ENCODE measurements at places on chromosomes 16 and 17.
A peak's percentile ranks its signal among the peaks of the same experiment; 100 is the strongest.

DNA sequence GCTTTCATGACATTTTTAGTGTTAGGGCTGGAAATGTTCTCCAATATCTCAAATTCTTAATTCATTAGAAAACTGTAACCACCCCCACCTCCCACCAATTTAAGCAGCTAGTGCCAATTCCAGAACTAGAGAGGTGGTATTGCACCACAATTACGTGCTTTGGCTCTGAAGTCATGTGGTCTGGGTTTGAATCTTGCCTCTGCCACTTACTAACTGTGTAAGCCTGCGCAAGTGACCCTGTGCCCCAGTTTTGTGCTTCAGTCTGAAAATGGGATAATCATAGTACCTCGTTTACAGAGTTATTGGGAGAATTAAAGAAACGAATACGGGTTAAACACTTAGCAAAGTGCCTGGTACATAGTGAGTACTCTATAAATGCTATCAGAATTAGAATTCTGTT lies 14.2 kb upstream of the MPHOSPH6 start:
- DNase-seq: no peak

DNA sequence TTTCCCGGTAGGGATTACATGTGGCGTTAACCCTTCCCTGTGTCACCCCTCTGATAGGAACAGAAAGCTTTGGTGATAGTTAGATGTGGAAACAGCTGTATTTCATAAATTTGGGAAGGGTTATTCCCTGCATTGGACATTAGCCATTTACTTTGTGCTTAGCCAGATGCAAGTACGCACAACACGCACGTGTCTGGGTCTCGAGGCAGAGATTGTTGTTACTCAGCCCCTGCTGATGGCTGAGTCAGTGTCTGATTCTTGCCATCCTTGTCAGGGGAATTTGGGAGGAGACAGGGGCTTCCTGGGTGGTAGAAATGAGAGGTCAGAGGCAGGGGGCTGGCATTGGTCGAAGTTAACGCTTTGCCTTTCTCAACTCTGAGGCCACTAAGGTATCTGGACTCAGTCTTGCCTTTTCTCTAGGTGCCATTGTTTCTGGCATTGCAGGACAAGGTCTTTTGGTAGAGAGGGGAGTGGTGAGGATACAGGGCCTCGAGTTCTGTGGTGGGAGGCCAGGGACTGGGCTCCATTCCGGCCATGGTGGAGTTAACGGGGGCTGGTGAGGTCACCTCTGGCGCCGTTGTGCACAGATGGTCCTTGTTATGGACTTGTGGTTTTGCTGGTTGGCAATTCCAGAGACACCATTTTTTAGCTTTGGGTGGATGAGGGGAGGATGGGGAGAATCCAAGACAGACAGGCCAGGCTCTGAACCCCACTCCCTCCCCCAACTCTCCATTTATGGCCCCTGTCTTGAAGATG lies 8.2 kb downstream of the MMP2 start:
- no peak for DNase-seq

DNA sequence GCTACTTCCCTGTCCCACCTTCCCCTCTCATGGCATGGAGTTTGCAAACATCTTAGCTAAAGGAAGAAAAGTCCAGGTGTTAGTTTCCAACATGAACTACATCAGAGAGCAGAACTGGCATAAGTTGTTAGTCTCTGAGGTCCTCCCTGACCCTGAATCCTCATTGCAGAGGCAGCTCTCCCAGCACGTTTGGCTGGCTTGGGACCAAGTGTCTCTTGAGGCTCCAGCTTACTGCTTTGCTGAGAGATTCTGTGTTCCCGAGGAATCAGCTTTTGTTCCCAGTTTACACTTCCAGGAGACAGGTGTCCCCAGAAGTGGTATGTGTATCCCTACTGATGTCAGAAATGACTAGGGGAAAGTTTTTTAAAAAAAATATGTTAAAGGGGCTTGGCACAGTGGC lies 14.7 kb downstream of the DNAH9 start:
- DNase-seq: no peak

DNA sequence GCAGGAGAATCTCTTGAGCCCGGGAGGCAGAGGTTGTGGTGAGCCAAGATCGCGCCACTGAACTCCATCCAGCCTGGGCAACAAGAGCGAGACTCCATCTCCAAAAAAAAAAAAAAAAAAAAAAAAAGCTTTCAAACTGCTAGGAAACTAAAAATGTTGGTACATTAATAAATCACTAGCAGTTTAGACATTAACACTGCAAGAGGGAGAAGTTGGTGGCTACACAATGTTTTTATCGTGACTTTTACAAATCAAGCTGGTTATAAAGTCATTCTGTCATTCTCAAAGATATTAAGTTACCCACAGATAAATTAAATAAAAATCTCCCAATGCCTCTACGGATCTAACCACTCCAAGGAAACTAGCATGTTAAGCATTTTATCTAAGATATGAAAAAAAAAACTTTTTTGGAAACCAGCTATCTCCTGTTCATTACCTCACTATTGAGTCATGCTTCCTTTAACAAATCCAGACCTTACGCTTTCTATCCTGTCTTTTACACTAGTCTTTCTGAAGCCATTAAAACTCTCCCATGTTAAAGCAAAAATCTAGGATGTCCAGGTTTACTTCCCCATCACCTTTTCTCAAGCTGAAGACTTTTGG lies 85.9 kb upstream of the SMURF2 start:
- no peak for DNase-seq

- no peak for DNase-seq
These were observed 21.1 kb downstream of the IL4R start for GRCh38 chr16:27334838-27335237.

DNA sequence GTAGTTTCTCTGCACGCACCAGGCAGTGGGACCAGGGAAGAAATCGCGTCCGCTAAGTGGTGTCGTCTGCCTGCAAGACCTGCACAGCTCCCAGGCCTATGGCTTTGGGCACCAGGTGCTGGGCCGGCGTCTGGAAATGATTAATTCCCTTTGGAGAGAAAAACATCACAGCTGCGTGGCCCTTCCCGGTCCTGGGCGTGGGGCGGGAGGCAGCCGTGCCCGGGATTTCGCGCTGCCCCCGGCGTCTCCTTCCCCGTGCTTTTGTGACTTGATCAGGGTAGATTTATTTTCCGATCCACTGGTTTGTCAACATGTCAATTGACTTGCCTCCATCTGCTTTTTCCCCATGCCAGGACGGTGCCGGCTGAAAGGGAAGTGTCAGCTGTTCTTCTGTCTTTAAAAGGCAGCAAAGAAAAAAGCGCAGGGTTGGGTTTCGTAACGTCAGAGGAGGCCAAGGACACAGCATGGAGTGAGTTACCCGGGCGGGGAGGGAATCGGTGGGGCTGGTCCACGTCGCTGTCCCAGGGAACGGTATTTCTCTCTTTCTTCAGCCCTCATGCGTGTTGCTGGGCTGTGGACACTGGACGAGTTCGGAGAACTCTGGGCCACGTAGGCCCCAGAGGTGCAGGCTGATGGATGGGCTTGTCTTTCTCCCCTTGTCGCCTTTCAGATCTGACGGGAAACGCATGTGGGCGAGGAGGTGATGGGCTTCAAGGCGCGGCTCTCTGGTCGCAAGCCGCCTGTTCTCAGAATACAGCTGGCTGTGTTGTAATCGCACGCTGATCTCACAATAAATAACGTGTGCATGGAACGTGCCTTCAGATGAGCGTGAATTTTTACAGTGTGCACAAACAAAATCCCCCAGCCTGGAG lies 188.1 kb upstream of the ZNF469 start:
- DNase-seq: peak; percentile 35

DNA sequence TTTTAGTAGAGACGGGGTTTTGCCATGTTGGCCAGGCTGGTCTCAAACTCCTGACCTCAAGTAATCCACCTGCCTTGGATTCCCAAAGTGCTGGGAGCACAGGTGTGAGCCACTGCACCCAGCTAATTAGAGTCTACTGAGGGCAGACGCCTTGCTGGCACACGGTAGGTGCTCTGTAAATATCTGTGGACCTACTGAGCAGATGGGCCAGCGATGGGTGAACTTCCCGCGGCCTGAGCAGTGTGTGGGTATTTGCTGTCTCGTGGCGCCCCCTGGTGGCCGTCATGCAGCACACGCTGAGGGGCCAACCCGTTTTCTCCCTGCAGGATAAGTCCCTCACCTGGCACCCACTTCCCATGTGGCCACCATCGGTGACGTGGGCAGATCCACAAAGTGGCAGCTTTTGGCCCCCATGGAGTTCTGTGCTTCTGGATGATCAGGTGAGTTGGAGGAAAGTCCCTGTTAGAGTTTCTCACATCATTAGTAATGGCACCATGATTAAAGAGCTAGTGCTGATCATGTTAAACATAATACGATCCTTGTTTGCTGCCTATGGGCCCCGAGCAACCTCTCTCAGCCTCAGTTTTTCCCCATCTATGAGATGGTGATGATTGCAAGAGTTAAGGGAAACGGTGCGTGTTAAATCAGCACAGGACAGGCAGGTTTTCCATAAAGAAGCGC lies 40.7 kb downstream of the ZDHHC7 start:
- DNase-seq: peak; percentile 71

DNA sequence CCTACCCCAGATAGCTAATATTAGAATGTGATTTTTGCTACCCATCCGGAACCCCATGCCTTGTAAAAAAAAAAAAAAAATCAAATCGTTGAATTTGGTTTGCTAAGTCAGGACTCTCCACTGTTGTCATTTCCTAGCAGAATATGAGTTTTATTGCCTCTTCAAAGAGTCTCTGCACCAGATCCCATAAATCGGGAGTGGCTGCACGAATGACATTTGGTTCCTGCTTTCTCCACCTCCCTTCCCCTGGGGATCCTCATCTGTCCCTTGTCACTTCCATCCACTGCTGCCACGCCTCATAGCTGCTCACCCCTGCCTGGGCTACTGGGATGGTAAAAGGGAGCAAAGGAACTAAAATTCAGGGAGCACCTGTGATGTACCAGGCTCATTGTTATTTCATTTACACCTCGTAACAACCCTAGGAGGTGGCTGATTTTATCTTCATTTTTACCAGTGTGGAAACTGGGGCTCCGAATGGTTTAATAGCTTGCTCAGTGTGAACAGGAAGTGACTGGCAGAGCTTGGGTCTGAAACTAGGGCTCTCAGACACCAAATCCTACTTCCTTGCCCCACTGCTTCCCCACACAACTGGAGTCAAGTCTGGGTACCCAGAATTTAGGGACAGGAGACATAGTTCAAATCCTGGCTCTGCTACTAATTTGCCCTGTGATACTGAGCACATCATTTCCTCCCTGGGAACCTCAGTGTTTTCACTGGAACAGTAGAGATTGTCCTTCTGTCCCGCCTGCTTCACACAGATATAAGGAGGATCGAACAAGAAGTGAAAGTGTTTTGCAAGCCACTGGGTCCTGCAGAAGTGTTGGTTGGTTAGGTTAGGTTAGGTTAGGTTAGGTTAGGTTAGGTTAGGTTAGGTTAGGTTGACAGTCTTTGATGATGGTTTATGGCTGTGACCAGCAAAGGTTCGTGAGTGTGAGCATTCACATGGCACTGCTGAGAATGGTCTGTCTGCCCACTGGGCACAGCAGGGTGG lies 585 bp upstream of the KRT36 start:
- peak; percentile 7 for DNase-seq

- DNase-seq: no peak
These were observed 3.2 kb upstream of the PABPN1L start for GRCh38 chr16:88869673-88869980.

- DNase-seq: no peak
These were observed 94.5 kb downstream of the MARF1 start for GRCh38 chr16:15548482-15548891.

DNA sequence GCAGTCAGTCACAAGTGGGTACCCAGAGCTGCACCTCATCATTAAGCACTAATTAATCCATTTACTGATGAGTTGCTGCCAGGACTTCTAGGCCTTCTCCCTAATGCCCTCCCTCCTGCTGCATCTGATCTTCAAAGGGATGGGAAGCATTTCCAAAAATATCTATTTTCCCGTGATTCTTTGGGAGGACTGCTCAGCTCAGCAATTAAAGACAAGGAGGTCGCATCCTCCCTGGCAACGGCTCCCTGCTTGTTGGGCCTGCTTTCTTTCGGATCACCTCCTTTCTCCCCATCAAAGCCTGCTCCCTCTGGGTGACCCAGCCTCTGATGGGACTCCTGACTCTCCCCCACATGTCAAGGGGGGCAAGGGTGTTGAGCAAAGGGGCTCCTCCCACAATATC lies 26.0 kb upstream of the SPPL2C start:
- DNase-seq: no peak

DNA sequence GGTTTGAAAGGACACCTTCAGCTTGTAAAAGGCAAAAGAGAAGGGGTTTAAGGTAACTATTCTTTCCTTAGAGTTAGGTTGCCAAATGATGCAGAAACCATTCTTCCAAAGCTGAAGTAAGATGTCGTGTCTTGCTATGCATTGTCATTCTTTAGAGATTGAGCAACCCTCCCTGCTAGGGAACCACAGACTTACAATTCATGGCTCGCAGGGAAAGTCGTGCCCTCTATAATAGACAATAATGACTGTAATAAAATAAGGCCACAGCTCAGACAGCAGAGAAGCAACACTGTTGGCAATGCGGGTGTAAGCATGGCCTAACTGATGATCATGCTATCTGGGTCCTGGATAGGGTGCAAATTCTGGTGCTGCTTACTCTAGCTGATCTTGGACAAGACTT lies 129.6 kb upstream of the CDH13 start:
- DNase-seq: no peak

DNA sequence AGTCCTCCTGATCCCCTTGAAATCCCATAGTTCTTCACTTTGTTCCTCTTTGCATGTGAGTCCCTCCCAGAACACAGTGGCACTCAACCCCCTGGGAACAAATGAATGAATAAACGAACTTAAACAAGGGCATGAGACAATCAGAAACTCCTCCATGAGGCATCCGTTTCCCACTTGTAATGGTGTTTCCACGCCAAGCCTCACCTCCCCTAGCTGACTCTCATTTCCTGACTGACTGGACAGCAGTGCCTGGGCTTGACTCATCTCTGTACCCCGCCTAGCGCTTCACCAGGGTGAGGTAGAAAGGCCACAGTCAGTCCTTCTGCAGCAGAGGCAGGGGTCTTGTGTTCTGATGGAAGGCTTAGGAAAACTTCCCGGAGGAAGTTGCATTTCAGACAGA lies 14.2 kb downstream of the KIF1C start:
- DNase-seq: no peak
